ENCODE measurements at places on chromosomes 3 and 15.

DNA sequence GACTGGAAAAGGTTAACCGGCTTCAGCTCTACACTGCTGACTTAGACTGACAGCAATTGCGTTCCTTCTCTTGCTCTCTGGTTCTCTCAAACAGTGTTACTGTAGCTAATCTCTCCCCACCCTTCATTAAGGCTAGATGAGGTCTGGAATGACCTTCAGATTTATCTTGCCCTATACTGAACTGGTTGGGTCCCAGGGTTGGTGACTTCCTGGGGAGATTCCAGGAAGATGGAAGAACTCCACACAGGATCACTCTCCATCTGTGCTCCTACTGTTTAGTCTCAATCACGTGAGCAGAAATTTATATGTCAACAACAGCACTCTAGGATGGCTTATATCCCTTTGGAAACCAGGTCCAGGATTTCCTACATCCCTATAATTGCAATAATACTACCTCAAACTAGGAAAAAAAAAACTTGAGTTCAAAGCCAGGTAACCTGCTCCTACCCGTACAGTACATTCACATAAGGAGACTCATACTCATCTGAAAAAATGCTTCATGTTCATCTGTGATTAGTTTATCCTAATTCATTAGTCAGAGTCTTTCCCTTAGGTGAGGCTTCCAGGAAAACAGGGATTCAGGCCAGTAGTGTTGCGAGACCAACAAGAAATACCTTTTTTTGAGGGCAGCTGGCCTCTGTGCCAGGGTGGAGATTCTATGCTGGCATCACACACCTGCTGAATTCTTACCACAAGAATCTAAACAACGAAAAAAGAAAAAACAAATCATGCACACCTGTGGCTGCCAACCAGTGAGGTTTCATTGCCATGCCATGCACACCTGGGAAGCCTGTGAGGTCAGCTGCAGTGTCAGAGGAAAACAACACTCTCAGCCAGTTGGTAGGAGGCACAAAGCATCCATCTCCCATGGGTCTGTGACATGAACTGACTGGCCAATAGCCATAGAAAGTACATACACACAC, 297.3 kb downstream of the MECOM start:
- DNase-seq: no peak

DNA sequence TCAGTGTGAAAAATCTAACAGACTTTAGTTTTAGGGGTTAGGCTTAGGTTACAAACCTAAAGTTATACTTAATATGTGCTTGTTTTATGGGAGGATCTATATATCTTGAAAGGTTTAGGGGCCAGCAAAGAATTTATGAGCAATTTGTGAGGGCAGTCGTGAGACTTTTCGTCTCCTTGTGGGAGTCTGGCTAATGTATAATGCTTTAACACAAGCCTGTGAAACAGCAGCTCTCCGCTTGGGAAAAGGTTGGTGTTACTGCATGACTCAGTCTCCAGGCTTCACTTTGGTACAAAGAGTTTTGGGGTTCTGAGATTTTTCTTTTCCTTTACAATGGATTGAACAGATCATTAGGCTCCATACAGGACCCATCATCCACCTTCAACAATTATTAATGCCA, 79.0 kb upstream of the MFGE8 start:
- no peak for DNase-seq

GRCh38 chr3:138245026-138245425, 57.9 kb downstream of the ARMC8 start:
- no peak for DNase-seq

DNA sequence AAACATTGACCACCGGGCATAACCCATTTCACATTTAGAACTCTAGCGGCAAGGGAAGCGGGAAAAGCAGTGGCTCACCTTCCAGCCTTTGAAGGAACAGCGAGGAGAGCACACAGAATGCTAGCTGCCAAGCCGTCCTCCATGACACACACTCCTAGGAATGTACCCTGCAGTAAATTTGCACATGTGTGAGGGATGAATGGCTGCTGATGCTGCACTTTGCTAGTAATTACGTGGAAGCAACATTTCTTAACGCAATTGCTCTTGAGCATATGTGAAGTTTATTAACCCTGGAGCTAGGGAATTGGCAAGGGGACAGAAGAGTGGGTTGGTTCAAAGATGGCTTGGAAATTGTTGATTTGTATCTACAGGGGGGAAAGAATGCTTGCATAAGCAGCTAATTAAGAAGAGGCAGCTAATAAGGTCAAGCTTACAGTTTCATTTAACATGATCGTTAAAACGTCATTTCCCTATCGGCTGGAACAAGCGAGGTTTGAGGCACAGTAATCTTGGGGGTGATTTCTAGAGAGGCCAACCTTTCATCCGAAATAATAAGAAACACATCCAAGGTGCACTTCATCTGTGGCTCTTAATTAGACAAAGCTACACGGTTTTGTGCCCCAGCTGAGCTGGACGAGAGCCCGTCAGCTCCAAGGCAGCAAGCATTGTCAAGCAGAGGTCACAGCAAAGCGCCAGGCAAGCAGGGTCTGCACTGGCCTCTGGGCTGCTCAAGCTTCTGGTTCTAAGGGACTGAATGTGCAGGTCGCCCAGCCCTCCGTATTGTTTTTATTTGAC, 123.4 kb downstream of the CHSY1 start:
- no peak for DNase-seq

DNA sequence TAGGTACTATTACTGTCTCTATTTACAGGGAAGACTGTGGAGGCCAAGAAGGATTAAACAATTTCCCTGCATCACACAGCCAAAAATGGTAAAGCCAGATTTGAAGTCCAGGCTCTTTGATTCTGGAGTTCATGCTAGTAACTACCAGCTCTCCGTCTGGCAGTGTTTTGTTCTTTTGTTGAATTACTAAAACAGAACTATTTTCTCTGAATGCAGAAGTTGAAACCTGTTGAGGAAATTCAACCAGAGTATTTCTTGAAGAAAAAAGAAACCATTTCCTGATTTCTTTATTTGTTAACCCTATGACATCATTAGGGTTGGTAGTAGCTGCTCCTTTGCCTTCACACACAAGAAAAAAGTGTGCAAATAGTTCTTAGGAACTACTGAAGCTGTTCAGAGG, 34.3 kb downstream of the CRTC3 start:
- DNase-seq: no peak

GRCh38 chr3:122826278-122826677, 31.4 kb downstream of the SLC49A4 start:
- DNase-seq: no peak

- DNase-seq: no peak
These were observed 13.1 kb upstream of the DNASE1L3 start for GRCh38 chr3:58223855-58224254.

GRCh38 chr3:61864886-61865285, 303.5 kb downstream of the PTPRG start:
- no peak for DNase-seq

GRCh38 chr3:13420045-13420830, at the start of gene NUP210:
Gene NUP210, minus strand, starts transcription at chr3:13420322. Its CDS starts 96 bp downstream, at chr3:13420226.
- DNase-seq: peak; percentile 95

DNA sequence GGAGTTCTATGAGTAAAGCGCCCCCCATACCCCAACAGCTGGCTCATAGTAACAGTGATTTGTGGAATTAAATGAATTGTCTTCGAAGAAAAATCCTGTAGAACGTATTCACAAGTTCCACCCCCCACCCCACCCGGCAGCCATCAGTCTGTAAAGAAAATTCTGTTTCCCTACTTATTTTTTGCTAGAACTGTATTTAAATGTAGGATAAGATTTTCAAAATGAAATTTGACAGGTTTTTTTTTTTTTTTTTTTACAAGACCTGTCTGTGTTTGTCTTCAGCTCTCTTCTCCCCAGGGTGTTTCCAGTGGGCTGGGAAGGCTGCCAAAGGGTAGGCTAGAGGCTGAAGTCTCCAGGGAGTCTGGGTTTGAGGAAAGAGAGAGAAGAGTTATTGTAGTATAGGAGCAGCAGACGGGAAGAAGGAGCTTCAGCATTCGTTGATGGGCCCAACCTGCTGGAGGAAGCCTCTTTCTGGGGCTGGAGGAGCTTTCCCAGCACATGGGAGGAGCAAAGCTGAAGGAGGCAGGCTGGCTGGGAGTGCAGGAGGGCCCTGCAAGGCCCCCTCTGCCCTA, 130.6 kb upstream of the SEMA6D start:
- DNase-seq: no peak

GRCh38 chr3:191417457-191417729, 43.6 kb upstream of the PYDC2 start:
- no peak for DNase-seq

- DNase-seq: no peak
These were observed 344.5 kb downstream of the FGF12 start for GRCh38 chr3:192382861-192383260.

DNA sequence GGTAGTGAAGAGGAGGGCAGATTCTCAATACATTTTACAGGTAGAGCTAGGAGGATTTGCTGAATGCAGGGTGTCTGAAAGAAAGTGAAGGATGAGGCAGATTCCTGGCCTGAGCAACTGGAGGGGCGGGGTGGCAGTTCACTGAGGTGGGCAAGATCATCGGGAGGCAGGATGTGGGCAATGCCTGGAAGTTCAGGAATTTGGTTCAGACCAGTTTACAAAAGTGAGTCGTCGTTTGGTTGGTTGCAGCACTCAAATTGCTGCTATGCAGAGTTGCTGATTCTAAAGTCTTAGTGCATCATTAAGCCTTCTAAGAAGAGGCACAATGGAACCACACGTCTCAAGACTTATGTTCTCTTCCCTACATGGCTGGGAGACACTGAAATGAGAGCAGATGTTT, 134.0 kb downstream of the MFSD1 start:
- DNase-seq: no peak

DNA sequence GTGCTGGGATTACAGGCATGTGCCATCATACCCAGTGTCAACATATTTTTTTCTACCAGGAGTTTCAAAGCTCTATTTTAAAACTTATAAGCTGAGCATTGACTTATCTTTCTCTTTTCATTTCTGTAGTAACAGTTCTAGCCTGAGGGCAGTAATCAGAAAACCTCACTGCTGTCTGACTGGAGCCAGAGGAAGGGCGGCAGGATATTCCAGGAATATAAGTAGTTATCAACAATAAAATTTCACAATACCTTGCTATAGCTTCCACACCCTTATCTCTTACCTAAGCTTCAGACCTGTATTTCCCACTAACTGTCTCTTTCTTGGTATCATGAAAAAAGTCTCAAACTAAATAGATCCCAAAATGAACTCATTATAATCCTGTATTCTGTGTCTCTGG, 5.1 kb upstream of the NEDD4 start:
- no peak for DNase-seq

DNA sequence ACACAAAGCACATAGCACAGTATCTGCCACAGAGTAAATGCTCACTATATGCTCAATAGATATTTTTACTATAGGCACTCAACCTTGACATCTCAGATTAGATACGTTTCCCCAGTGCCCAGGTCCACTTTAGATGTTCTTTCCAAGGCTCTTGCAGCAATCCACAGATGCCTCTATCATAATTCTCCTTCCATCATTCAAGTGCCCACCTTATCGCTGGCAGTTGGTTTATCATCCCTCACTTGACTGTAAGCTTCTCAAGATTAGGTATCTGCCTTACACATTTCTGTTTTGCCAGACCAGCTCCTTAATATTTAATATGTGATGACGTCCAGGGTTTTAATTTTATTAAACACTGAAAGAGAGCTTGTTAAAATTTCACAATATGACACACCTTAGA, 8.6 kb downstream of the NCEH1 start:
- DNase-seq: no peak

DNA sequence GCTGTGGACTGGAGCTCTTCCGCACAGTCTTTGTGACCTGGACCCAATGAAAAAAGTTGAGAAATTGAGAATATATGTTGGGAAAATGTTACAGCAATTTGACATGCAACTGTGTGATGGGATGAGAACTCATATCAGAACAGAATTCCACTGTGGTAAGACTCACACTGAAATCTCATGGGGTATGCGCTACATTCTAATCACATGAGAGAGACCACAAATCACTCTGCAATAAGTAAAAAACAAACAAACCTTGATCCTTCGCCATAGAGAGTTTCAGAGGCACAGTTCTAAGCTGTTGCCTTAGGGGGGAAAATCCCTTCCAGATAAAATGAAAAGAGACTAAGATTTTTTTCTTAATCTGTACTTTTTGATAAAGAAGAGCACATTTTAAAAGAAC, 37.3 kb downstream of the LMCD1 start:
- DNase-seq: no peak

GRCh38 chr15:101504373-101504772, 14.9 kb upstream of the PCSK6 start:
- no peak for DNase-seq

DNA sequence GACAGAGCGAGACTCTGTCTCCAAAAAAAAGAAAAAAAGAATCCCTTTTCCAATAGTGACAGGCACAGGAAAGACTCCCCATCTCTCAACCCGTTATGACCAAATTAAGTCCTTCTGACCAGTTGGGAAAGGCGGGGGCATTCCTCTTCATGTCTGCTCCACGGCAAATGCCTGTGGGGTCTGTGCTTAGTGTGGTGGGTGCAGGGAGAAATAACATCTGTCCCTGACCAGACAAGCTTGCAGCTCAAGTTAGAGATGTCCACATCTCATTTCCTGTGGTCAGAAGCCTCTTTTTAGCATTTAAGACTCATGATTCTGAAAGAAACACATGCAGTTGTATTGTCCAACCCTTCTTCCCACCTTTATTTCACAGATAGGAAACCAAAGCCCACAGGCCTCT, 16.2 kb downstream of the PLA1A start:
- no peak for DNase-seq

DNA sequence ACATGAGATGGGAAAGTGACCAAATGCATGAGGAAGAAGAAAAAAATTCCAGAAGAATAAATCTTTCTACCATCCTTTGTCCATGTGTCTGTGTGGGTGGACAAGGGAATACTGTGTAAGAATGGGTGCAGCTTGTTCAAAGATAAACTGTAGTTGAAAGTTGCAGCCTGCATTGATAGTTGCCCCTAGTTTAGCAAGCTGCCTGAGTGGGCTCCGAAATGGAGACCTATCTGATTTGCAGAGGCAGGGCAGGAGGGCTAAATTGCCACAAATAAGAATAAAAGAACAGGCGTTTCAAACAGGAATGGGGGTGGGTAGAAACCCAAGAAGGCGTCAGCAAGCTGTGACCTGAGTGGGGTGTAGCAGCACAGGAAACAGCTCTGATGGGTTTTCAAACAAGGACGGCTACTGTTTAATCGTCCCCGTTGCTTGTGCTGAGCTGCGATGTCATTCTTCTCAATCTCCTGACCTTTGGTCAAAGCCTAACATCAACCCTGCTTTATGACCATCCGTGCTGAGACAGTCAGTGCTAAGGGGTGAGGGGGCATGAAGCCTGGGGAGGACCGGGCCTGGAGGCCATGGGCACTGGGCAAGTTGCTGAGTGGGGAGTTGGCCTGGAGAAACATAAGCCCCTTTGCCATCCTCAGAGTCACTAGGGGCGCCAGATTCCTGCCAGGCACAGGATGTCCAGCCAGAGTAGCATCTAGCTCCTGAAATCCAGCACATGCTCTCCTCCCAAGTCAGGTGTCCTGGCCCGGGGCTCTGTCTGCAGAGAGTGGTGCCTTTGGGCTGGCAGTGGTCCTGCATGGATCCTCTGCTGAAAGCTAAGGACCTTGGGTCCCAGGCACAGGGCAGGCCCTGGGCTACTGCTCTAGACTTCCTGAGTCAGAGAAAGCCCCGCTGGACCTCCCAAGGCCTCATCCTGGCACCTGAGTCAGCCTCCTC, 19.2 kb upstream of the C15orf39 start:
- no peak for DNase-seq

All from SK-N-SH (cell line).